ENCODE measurements at places on chromosomes 1 and 21.

GRCh38 chr1:94953746-94954145 is 26.8 kb upstream of the CNN3 start:
- DNase-seq: no peak
- H3K4me1 ChIP-seq: peaks cover 9% of the 10 kb centered on the region
- H3K36me3 ChIP-seq: no peaks in the 10 kb centered on the region

DNA sequence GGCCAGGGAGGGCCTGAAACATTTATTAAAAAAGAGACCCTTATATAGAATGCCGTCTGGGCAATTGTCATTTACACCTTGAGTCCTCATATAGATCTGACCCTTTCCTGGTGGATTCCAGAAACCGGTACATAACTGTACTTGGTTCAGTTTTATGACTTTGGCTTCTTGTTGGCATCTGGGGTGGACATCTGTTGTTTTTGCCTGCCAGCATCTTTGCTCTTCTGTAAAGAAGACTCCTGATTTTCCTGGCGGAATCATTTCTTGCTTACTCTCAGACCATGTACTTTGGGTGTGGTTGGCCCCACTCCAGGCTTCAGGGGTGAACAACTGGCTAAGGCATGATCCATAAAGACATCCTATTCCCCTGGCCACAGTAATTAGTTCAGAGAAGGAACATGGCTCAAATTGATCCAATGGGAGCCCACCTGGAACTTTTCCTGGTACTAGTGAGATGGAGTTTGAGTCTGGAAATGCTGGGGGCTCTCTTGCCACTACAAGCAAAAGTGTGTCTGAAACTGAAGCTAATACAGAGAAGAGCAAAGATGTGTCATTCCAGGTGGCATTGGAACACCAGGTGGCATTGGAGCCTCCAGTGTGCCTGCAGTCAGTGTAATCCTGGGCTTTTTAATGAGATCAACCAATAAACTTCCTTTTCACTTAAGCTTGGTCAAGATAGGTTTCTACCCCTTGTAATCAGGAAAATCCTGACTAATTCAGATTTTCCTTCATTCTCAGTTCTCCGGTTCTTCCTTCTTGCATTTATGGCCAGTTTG is 332.5 kb upstream of the CAMK1G start:
- H3K36me3 ChIP-seq: no peaks in the 10 kb centered on the region
- H3K27ac ChIP-seq: no peak overlapping the region
- H3K27me3 ChIP-seq: no peaks in the 10 kb centered on the region
- DNase-seq: no peak

- H3K27ac ChIP-seq: no peak overlapping the region
- no peaks in the 10 kb centered on the region for H3K36me3 ChIP-seq
- H3K27me3 ChIP-seq: no peaks in the 10 kb centered on the region
- no peak overlapping the region for H3K4me3 ChIP-seq
- peaks cover 18% of the 10 kb centered on the region for H3K4me1 ChIP-seq
- DNase-seq: no peak
Observed at GRCh38 chr1:41888756-41889155, 30.0 kb downstream of the HIVEP3 start.

- no peaks in the 10 kb centered on the region for H3K4me1 ChIP-seq
- DNase-seq: no peak
- H3K27ac ChIP-seq: no peak overlapping the region
- no peak overlapping the region for H3K4me3 ChIP-seq
- H3K36me3 ChIP-seq: no peaks in the 10 kb centered on the region
Observed at GRCh38 chr1:115507901-115508300, 133.9 kb upstream of the VANGL1 start.

DNA sequence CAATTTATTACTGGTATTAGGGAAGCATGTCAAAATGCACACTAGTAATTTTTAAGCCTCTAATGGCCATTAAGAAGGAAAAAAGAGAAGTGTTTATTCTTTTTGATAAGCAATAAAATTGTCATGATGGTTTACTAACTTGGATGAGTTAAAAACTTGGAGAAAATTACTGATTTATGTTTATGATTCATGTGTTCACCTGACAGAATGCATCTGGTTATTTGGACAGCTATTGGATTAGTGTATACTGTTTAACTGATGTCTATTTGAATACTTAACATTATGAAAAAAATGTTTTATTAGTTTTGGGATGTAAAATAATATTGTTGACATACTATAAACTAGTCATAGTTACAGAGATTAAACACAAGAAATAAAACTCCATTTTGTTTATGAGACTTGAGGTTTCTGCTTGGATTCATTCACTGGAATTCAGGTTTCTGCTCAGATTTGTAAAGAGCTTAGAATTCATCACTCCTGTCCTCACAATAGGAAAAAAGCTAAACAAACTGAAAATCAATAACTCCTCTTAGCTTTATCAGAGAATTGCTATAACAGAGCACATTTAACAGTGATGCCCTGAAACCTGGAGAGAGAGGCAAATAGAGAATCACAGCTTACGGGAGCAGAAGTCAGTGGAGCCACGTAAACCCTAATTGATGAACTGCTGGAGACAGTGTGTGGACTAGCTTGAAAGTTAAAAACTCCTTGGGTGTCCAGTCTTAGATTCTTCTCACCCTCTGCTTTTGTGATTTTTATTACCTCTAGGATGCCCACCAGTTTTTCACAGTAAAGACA is 56.7 kb downstream of the RALGPS2 start:
- no peak for DNase-seq
- H3K27ac ChIP-seq: no peak overlapping the region
- H3K36me3 ChIP-seq: no peaks in the 10 kb centered on the region
- no peaks in the 10 kb centered on the region for H3K4me1 ChIP-seq
- no peak overlapping the region for H3K4me3 ChIP-seq
- no peaks in the 10 kb centered on the region for H3K27me3 ChIP-seq

DNA sequence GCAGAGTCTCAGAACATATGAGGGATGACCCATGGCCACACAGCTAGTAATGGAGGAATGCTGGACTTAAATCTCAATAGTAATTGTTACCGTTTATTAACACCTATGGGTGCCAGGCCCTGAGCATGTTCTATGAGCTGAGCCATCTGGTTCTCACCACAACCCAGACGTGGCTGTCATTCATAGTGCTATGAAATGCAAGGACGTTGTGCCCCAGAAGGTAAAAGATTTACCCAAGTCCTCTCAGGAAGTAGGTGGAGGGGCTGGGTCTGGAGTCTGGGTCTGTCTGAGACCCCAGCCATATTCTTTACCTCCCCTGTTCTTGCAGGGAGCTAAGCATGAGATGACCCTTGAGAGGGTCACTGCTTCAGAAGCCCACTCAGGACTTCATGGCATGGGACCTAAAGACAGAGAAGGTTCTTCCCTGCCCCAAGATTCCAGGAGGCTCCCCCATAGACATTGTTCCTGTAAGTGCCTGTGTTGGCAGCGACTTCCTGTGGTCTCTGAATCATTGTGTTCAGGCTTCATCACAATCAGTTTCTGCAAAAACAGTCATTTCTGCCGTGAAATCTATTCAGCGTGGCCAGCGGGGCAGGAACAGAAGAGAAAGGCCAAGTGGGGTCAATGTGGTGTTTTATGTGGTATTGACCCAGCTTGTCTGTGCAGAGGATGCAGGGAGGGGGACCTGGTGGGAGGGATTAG is 475.4 kb downstream of the PTPRU start:
- peak overlapping the region; percentile 61 for H3K27ac ChIP-seq
- no peak for DNase-seq
- H3K4me1 ChIP-seq: peaks cover 35% of the 10 kb centered on the region
- H3K27me3 ChIP-seq: peaks cover 13% of the 10 kb centered on the region

DNA sequence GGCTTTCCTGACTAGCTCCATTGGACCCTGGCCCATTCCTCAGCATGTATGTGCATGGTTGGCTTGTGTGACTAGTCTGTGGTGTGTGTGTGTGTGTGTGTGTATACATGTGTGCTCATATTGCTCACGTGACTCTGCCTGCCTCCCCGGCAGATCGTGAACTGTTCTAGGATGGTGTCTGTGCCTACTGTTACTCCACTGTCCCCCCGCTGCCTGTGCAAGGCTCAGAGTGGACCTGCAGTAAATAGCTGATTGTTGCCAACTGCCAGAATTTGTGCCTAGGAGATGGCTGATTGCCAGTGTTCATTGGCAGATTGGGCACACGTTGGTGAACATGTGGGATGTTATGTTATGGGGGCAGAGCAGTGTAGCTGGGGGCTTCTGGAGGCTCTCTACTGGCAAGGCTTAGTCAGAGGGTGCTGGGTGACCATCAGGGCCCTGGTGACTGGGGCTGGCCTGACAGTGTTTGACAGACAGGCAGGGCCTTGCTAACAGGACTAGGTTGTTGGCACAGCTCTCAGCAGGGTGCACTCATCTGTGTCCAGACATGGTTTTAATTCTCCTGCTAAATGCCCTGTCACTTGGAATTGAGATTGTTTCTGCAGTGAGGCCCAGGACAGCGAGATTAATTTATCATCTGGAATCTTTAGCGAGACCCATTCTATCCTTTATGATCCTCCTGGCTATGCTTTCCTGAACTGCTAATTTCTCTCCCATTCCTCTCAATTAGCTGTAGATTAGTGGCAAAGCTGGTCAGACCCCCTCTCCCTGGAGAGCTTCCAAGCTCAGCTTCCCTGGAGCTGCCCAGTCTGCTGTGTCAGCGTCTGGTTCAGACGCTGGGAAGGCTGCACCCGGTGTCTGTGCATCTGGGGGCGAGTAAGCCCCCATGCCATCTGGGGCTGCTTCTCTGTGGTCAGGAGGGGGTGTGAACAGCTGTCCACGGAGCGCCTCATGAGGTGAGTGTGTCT is 20.8 kb downstream of the SLC6A17 start:
- H3K4me3 ChIP-seq: no peak overlapping the region
- H3K36me3 ChIP-seq: no peaks in the 10 kb centered on the region
- no peak for DNase-seq
- no peak overlapping the region for H3K27ac ChIP-seq
- H3K27me3 ChIP-seq: peaks cover 21% of the 10 kb centered on the region
- no peaks in the 10 kb centered on the region for H3K4me1 ChIP-seq

- no peaks in the 10 kb centered on the region for H3K27me3 ChIP-seq
- H3K27ac ChIP-seq: no peak overlapping the region
- no peak overlapping the region for H3K4me3 ChIP-seq
- no peak for DNase-seq
Observed at GRCh38 chr1:29052100-29052499, 71.6 kb downstream of the TMEM200B start.

DNA sequence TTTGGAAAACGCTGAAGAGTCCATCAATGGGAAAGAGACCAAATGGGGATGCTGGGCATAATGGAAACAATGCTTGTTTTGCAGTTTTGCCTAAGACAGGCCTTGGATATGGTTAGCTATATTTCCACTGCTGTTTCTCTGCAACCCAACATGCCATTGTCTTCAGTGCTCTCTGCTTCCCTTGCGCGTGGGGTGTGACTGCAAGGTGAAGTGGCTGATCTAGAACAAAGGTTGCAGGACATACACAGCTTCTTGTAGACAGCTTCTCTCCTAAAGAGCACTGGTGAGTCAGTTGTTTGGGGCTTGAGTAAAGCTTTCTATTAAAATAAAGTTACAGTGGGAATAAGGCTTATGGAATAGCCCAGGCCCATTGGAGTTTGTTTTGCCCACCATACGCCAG is 33.0 kb downstream of the RUNX1 start:
- no peaks in the 10 kb centered on the region for H3K4me1 ChIP-seq
- H3K36me3 ChIP-seq: no peaks in the 10 kb centered on the region
- DNase-seq: no peak
- H3K4me3 ChIP-seq: no peak overlapping the region
- H3K27me3 ChIP-seq: no peaks in the 10 kb centered on the region
- H3K27ac ChIP-seq: no peak overlapping the region

GRCh38 chr1:221394011-221394544 is 347.8 kb downstream of the DUSP10 start:
- H3K4me3 ChIP-seq: no peak overlapping the region
- H3K27me3 ChIP-seq: no peaks in the 10 kb centered on the region
- peak overlapping the region; percentile 28 for H3K27ac ChIP-seq

- no peak overlapping the region for H3K4me3 ChIP-seq
- H3K36me3 ChIP-seq: no peaks in the 10 kb centered on the region
- DNase-seq: no peak
- peaks cover 14% of the 10 kb centered on the region for H3K4me1 ChIP-seq
- no peaks in the 10 kb centered on the region for H3K27me3 ChIP-seq
Observed at GRCh38 chr1:205286335-205286950, 35.1 kb downstream of the NUAK2 start.

- no peaks in the 10 kb centered on the region for H3K4me1 ChIP-seq
- DNase-seq: no peak
- H3K27ac ChIP-seq: no peak overlapping the region
- peaks cover 15% of the 10 kb centered on the region for H3K27me3 ChIP-seq
- H3K4me3 ChIP-seq: no peak overlapping the region
Observed at GRCh38 chr1:208525417-208525816, 281.2 kb upstream of the PLXNA2 start.

GRCh38 chr1:245375789-245376460 is 221.1 kb downstream of the KIF26B start:
- no peaks in the 10 kb centered on the region for H3K4me1 ChIP-seq
- no peak overlapping the region for H3K4me3 ChIP-seq
- no peaks in the 10 kb centered on the region for H3K36me3 ChIP-seq
- no peaks in the 10 kb centered on the region for H3K27me3 ChIP-seq
